ENCODE measurements at places on chromosomes 5 and 9. TPM values are rescaled to one million over a fixed set of nuclear protein-coding genes. Genes with fewer than 3 reads are reported as not detected.

OLFML2A gene
- 22.6 TPM for total RNA-seq

TXNDC8 gene
- total RNA-seq, result not detected

CNOT8 gene
- 37.0 TPM for total RNA-seq

FCN2 gene
- not detected for total RNA-seq

FOXE1 gene
- total RNA-seq, result 4.0 TPM

TMEM167A gene
- 78.1 TPM for total RNA-seq
